GM12864 (cell line): ENCODE measurements at places on chromosomes 7 and 10.
A peak's percentile ranks its signal among the peaks of the same experiment; 100 is the strongest.

DNA sequence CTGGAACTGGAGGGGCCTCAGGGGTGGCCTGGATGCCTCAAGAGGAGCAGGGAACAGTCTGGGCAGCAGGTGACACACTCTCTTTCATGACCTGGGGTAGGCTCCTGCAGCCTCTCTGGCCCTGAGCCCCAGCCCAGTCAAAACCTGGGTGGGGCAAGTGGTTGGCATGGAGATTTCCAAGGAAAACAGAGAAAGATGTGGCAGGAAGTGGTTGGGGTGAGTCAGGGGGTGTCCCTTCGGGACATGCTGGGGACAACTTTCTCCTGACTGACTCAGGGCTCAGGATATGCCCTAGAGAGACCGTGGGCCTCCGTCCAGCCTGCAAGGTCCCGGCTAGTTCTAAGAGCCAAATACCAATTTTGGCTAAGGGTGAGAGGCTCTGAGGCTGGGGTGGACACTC is 2.9 kb downstream of the AQP1 start:
- DNase-seq, result no peak

- DNase-seq, result no peak
Measured at GRCh38 chr10:98427011-98427515, 12.1 kb upstream of the PYROXD2 start.

DNA sequence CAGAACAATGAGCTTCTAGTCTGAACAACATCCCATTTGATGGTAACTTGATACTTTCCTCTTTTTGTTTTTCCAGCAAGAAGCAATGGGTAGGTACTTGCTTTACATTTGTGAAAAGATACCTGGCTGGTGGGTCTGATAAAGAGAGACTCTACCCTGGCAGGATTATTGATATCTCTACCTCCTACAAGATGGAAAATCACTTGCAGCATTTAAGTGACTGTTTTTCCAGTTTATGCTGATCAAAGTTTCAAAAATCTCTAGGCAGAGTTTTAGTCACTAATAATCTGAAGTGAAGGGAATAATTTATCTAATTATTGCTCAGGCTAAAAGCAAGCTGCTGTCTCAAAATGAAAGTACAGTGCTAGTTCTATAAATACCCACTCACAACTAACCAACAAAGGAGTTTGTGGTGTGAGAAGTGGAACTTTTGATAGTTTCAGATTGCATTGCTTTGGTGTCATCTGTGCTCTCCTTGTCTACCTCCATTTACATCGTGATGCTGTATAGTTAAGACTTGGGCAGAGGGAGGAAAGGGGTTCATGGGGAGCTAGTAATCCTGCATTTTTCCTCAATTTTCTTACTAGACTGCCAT is 86.0 kb upstream of the ANKRD1 start:
- DNase-seq, result peak; percentile 84

GRCh38 chr10:129792141-129792540 is 171.9 kb downstream of the EBF3 start:
- no peak for DNase-seq

- no peak for DNase-seq
Measured at GRCh38 chr7:133829336-133829897, 297.7 kb upstream of the LRGUK start.
